ENCODE measurements at places on chromosomes 3 and 15. TPM values are rescaled to one million over a fixed set of nuclear protein-coding genes. Genes with fewer than 3 reads are reported as not detected.
A peak's percentile ranks its signal among the peaks of the same experiment; 100 is the strongest.

- no peaks in the 10 kb centered on the region for H3K4me1 ChIP-seq
- H3K27me3 ChIP-seq = no peaks in the 10 kb centered on the region
- no peak overlapping the region for H3K4me3 ChIP-seq
- H3K27ac ChIP-seq = no peak overlapping the region
- H3K36me3 ChIP-seq = no peaks in the 10 kb centered on the region
Observed at GRCh38 chr3:154188846-154189245, 67.7 kb downstream of the ARHGEF26 start.

- no peaks in the 10 kb centered on the region for H3K27me3 ChIP-seq
- H3K27ac ChIP-seq = no peak overlapping the region
- no peaks in the 10 kb centered on the region for H3K36me3 ChIP-seq
- no peak overlapping the region for H3K4me3 ChIP-seq
- DNase-seq = no peak
Observed at GRCh38 chr15:52496776-52497470, 31.8 kb downstream of the MYO5A start.

DNA sequence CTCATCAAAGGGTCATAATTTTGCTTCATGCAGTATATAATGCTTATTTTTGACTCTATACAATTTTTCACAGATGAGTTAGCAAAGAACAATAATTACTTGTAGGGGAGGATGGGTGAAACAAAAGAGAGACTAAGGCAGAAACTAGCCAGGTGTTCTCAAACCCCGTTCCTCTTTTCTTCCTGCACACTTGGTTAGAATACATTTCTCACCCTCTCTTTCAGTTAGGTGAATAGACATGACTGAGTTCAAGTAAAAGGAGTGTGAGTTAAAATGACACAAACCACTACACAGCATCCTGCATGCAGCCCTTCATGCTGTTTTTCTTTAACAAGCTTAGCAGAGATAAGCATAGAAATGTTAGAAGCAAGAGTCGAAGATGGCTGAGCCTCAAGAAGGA, 922.2 kb downstream of the TBL1XR1 start:
- no peak overlapping the region for H3K4me3 ChIP-seq
- H3K27me3 ChIP-seq = no peaks in the 10 kb centered on the region
- no peak for DNase-seq
- no peak overlapping the region for H3K27ac ChIP-seq
- no peaks in the 10 kb centered on the region for H3K4me1 ChIP-seq

GRCh38 chr3:184568924-184569829, 7.6 kb downstream of the EPHB3 start:
- peak overlapping the region; percentile 37 for H3K4me3 ChIP-seq
- peak; percentile 88 for DNase-seq
- H3K27me3 ChIP-seq = no peaks in the 10 kb centered on the region
- peaks cover 53% of the 10 kb centered on the region for H3K4me1 ChIP-seq
- H3K36me3 ChIP-seq = no peaks in the 10 kb centered on the region

DNA sequence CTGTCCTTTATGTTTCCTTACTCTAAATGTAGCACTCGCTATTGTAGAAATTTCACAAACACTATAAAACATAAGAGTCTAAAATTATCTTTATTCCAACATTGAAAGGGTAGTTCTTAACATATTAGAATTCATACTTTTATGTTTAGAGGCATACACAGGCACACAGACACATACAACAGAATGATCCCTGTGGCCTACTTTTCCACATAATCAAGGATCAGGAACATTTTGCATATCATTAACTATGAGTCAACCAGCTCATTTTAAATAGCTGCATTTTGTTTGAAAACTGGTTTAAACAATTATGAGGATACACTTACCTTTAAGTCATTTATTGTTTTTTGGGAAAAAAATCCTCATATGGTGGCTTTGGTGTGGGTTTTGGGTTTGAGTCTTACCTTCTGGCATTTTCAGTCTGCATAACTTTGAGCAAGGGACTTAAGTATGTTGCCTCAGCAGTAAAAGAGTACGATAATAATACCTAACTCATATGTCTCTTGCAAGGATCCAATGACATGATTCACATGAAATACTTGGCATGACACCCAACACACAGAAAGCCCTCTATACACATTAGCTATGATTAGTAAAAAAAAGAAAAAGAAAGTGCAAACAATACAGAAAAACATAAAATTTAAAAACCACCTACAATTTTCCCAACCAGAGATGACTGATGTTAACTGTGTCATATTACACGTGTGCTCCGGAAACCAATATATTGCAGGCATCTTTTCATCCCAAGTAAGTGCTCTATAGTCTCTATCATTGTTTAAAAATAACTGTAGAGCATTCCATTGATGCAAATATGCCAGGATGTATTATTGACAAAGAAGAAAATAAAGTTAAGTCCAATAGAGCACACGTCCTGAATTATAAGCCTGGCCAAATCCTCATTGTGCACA, 213.1 kb upstream of the ADAMTS9 start:
- no peak overlapping the region for H3K4me3 ChIP-seq
- H3K27ac ChIP-seq = peak overlapping the region; percentile 45
- no peaks in the 10 kb centered on the region for H3K4me1 ChIP-seq
- no peaks in the 10 kb centered on the region for H3K36me3 ChIP-seq
- H3K27me3 ChIP-seq = no peaks in the 10 kb centered on the region
- no peak for DNase-seq

DNA sequence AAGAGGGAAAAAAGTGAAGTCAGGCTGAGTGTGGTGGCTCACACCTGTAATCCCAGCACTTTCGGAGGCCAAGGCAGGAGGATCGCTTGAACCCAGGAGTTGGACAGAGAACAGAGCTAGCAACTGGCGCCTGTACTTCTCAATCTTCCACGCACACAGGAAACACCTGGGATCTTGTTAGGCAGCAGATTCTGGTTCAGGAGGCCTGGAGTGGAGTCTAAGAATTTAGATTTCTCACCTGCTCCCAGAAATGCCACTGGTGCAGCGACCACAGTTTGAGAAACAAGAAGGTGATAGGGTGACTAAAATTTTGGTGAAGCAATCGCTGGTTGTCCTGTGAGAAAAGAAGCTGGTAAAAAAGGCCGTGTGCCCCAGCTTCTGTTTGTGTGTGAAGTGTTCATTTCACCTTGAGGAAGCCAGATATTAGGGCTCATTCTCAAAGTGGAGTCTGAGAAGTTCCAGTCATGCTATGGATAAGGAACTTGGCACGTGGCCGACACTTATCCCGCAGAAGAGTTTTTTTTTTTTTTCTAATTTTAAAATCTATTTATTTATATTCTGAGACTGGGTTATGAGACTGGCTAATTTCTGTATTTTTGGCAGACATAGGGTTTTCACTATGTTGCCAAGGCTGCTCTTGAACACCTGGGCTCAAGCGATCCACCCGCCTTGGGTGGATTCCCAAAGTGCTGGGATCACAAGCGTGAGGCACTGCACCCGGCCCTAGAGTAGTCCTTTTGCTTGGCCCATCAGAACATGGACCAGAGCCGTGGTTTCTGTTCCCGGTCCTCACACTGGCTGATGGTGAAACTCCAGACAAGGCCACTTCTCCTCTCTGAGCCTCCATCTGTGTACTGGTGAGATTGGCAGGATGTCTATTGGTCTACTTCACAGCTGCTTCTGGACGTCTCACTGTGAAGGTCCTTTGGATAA, 324.6 kb upstream of the PROK2 start:
- no peaks in the 10 kb centered on the region for H3K27me3 ChIP-seq
- H3K36me3 ChIP-seq = no peaks in the 10 kb centered on the region
- no peak overlapping the region for H3K4me3 ChIP-seq
- DNase-seq = no peak
- no peaks in the 10 kb centered on the region for H3K4me1 ChIP-seq

GRCh38 chr15:99054025-99054387, 46.4 kb upstream of the PGPEP1L start:
- H3K27me3 ChIP-seq = no peaks in the 10 kb centered on the region
- no peaks in the 10 kb centered on the region for H3K36me3 ChIP-seq
- H3K4me1 ChIP-seq = peaks cover 6% of the 10 kb centered on the region
- H3K27ac ChIP-seq = no peak overlapping the region
- DNase-seq = no peak

DNA sequence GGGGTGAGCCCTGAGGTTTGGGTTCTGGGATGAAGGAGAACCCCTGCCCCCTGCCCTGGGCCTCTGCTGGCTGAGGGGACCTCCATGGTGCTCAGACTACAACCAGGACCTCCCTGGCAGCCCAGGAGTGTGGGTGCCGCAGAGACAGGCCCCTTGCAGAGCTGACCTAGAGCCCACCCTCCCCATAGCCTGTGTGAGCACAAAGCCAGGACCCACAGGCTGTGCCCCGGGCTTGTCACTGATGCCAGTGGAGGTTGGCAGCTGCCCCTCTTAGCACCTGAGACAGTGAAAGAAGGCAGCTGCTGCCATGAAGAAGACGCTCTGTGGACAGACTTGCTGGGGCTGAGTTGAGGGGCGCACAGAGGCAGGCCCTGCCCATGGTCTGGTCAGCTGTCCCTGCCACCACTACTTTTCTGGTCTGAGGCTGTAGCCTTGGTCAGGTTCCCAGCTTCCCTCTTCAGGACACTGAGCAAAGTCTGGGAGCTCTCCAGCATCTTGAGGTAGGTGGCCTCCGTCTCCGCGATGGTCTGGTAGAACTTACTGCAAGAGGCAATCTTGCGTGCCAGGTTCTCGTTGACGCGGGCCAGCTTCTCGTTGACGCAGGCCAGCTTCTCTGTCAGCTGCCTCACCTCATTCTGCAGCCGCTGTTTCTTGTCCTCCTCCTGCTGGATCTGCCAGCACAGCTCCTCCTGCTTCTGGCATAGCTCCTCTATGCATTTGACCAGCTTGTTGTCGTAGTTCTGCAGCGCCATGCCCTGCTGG, 23.0 kb downstream of the USP4 start:
- no peaks in the 10 kb centered on the region for H3K27me3 ChIP-seq
- peaks cover 6% of the 10 kb centered on the region for H3K36me3 ChIP-seq
- no peak for DNase-seq
- H3K4me1 ChIP-seq = no peaks in the 10 kb centered on the region
- H3K27ac ChIP-seq = no peak overlapping the region

- no peak overlapping the region for H3K27ac ChIP-seq
- H3K4me3 ChIP-seq = no peak overlapping the region
Observed at GRCh38 chr3:143850877-143851276, 2.6 kb upstream of the SLC9A9 start.

GRCh38 chr3:101978348-101978747, 129.0 kb downstream of the NFKBIZ start:
- H3K27ac ChIP-seq = no peak overlapping the region
- DNase-seq = no peak
- no peaks in the 10 kb centered on the region for H3K4me1 ChIP-seq
- H3K4me3 ChIP-seq = no peak overlapping the region
- H3K27me3 ChIP-seq = no peaks in the 10 kb centered on the region
- no peaks in the 10 kb centered on the region for H3K36me3 ChIP-seq

DNA sequence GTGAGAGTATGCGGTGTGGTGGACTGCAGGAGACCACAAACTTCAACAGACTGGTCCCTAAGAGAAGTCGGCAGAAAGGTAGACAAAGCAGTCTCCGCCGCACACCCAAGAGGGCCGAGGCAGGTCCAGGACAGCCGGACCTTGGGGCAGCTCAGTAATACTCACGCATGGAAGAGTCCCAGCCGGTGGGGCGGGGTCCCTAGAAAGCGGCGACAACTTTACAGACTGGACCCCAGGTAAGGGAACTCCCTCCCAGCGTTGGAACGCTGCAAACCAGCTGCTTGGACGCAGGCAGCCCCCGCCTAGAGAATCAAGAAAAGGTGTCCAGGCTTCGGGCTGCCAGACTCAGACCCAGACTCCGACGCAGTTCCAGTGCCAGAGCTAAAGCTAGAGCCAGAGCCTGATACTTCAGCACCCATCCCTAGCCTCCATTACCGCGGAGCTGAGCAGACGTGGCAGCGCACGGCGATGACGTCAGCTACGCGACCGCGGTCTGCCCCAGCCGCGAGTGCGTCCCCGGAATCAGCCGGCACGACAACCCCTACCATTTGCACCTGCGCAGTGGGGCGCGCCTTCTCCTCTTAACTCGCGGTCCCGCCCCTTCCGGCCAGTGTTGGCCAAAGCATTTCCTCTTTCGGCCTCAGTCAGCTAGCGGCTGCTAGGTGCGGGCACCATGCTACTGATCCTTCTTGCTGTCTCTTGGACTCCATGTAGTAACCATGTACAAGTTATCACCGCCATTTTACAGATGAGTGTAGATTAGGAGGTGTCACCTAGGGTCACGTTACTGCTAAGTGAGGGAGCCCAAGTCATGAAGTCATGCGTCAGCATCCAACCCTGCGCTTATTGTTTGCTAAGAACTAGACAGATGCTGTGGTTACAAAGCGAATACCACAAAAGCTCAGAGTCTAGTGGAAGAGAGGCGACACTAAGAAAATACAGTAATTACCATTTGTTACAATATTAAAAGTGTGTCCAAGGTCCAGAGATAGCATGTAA, at the start of gene TMEM39A:
Gene TMEM39A, minus strand, starts transcription at position 445 of the 999 bp plus-strand sequence. CDS start 1,541 bp downstream, outside the sequence.
- H3K27me3 ChIP-seq = no peaks in the 10 kb centered on the region
- peak within 1 kb of the TSS; percentile 91 for H3K27ac ChIP-seq
- DNase-seq = peak; percentile 99

- no peak overlapping the region for H3K27ac ChIP-seq
- H3K4me3 ChIP-seq = no peak overlapping the region
- DNase-seq = no peak
- no peaks in the 10 kb centered on the region for H3K36me3 ChIP-seq
Observed at GRCh38 chr15:83767741-83768140, 113.8 kb downstream of the ADAMTSL3 start.

GRCh38 chr15:71316911-71317310, 201.6 kb downstream of the THSD4 start:
- no peak for DNase-seq
- no peaks in the 10 kb centered on the region for H3K27me3 ChIP-seq
- no peaks in the 10 kb centered on the region for H3K4me1 ChIP-seq
- H3K36me3 ChIP-seq = no peaks in the 10 kb centered on the region

DNA sequence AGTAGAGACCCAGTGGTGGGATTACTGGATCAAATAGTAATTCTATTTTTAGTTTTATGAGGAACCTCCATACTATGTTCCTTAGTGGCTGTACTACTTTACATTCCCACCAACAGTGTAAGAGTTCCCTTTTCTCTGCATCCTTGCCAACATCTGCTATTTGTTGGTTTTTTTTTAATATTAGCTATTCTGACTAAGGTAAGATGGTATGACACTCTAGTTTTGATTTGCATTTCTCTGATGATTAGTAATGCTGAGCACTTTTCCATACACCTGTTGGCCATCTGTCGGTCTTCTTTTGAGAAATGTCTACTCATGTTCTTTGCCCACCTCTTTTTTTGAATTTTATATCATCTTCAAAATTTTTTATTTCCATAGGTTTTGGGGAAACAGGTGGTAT, 34.2 kb upstream of the RAP2B start:
- H3K27ac ChIP-seq = no peak overlapping the region
- no peaks in the 10 kb centered on the region for H3K36me3 ChIP-seq
- no peaks in the 10 kb centered on the region for H3K27me3 ChIP-seq
- no peaks in the 10 kb centered on the region for H3K4me1 ChIP-seq

DNA sequence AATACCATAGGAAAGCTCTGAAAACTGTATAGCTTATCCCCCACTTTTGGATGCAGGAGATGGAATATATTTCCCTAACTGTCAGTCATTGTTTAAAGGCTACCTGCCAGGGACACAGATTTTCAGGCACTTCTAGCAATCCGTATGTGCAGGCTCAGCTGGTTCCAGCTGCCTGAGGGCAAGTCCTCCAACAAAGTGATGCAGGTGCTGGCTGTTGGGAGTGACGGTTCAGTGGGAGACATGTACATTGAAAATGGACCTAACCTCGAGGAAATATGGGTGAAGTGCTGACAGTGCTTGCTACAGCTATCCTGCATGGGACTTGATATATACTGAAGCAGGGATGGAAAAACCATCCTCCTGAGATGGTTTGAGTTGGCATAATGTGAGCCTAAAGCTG, 153.1 kb upstream of the GAP43 start:
- no peak overlapping the region for H3K27ac ChIP-seq
- no peak overlapping the region for H3K4me3 ChIP-seq
- DNase-seq = no peak
- no peaks in the 10 kb centered on the region for H3K4me1 ChIP-seq
- H3K36me3 ChIP-seq = no peaks in the 10 kb centered on the region

Gene SI
- not detected for total RNA-seq

Gene FBXO40
- total RNA-seq = not detected

Gene FAM240A
- not detected for total RNA-seq

Gene STIMATE
- total RNA-seq = 14.0 TPM

Gene MUSTN1
- 6.9 TPM for total RNA-seq
